Iris pigment epithelial cell (primary cell): ENCODE measurements at places on chromosomes 3 and 15.

GRCh38 chr3:143414571-143415253 lies 295.1 kb downstream of the CHST2 start:
- no peak for DNase-seq

DNA sequence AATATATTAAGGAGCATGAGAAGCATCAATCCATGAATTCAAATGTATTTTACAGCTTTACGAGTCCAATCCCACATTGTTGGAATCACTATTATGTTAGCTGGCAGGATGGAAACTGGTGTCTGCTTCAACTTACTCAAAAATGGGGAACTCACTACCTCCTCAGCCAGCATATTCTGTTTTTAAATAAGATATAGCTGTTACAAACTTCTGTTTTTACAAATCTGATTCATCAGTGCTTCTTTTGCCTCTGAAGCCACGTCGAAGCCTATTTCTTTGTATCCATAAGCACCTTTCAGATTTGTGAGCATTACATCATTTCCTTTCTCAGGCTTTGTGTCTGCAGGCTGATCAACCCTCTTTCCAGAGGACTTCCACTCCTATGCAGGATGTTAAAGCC lies 105.9 kb downstream of the TPRG1 start:
- no peak for DNase-seq

- no peak for DNase-seq
Measured at GRCh38 chr15:93209690-93210445, 120.9 kb upstream of the RGMA start.

- DNase-seq: no peak
Measured at GRCh38 chr15:51708013-51708412, 26.7 kb downstream of the SCG3 start.

GRCh38 chr3:129058441-129059200 lies 2.0 kb upstream of the GP9 start:
- DNase-seq: no peak

GRCh38 chr15:99427210-99427609 lies 138.6 kb upstream of the MEF2A start:
- no peak for DNase-seq

- no peak for DNase-seq
Measured at GRCh38 chr3:122247825-122248185, 64.3 kb downstream of the CASR start.

GRCh38 chr3:77041811-77042210 lies 1.9 kb downstream of the ROBO2 start:
- DNase-seq: no peak

DNA sequence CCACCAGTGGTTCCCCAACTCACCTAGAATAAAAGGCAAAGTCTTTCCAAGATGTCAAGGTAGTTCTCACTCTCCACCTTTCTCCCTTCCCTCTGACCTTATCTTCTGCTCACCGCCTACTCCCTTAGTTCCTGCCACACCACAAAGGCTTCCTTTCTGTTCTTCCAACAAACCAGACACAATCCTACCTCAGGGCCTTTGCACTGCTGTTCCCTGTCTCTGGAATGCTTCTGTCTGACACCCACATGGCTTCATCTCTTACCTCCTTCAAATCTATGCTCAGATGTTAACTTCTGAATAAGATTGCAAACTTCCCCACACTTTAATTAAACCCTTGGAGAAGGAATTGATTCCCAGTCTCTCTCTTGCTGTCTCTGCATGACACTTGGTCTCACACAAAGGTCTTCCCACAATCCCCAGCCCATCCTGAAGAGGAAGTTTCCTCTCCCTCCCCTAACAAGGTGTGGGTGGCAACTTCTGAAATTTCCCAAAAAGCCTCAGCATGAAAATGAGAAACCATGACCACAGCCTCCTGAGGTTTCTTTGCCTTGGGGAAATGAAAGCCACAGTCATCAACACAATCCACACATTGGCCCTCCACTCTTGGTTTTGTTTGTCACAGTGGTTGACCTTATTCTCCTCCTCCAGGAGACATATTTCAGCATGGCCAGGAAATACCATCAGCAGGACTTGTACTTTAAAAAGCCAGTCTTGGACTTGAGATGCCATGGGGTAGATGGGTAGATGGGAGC lies 3.0 kb upstream of the RYK start:
- no peak for DNase-seq

GRCh38 chr15:34332553-34333120 lies 4.9 kb downstream of the SLC12A6 start:
- DNase-seq: no peak

DNA sequence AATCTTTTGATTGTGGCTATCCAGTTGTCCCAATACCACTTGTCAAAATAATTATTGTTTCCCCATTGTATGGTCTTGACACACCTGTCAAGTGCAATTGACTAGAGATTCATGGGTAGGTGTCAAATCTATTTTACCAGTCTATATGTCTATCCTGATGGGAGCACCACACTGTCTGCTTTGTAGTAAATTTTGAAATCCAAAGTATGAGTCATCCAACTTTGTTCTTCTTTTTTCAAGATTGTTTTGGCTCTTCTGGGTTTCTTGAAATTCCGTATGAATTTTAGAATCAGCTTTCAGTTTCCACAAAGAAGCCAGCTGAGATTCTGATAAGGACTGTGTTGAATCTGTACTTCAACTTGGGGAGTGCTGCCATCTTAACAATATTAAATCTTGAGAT lies 71.9 kb downstream of the CSNK1G1 start:
- DNase-seq: peak; percentile 80

- no peak for DNase-seq
Measured at GRCh38 chr3:111035902-111036301, 35.7 kb upstream of the NECTIN3 start.

GRCh38 chr3:178420033-178420432 lies 116.2 kb upstream of the KCNMB2 start:
- peak; percentile 40 for DNase-seq

DNA sequence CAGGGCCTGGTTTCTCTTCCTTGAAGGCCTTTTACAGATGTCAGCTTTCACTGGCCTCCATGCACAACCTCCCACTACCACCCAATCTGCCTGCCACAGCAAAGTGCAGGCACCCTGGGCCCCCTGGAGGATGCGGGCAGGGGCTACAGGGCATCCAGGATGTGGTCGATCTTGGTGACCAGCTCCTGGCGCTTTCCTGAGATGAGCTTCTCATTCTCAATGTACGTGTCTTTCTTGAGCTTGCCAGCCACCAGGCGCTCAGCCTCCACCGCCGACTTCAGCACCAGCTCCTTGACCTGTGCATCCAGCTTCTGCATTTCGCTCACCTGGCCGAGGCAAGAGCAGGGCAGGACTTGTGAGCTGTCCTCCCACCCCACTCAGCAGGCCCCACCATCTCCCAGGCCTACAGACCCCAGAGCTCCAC lies 30.3 kb downstream of the RPN1 start:
- no peak for DNase-seq

GRCh38 chr15:83732770-83733169 lies 78.8 kb downstream of the ADAMTSL3 start:
- no peak for DNase-seq

- DNase-seq: no peak
Measured at GRCh38 chr3:9169956-9170850, 79.2 kb downstream of the SRGAP3 start.

GRCh38 chr3:46925585-46925934 lies 48.0 kb downstream of the PTH1R start:
- no peak for DNase-seq
